ENCODE measurements at places on chromosomes 12 and 14.

DNA sequence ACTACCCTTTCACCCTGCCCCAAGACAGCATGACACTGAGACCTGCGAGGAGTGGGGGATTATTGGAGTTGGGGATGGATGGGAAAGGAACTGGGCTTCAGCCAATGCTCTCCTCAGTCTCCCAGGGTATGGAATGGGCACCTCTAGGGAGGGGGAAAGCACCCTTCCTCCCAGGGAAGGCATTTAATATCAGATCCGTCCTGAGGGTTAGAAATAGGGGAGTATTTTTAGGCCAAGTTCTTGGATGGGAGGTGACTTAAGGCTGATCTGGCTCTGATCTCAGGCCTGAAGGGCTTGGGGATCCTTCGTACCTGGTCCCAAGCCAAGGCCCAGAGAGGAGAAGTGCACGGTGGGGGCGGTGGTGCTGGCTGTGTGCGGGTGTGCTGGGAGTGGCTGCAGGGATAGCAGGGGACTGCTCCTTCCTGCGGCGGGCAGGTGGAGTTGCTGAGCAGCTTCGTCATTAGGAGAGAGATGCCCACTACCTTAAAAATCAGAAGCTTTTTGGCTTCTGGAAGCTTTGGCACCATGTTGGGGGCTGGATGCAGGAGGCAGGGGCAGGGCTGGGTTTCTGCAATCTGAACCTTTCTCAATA, 7.0 kb upstream of the CEBPE start:
- DNase-seq, result no peak

DNA sequence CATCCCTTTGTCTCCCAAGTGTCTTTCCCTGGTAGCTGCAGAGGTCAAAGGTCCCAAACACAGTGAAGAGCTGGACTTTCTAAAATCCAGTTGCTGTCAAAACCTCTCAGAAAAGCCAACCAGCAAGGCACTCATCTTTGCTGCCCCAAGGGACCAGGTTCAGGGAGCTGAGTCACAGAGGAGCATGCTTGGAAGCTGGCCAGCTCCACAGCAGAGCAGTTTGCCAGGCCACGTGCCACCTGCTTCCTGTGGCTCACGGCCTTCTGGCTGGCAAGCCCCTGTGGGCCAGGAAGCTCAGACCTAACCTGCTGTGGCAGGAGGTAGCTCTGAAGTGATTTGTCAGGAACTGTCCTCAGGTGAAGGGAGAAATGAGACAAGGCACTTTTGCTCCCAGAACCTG, 3.6 kb downstream of the ISCU start:
- DNase-seq, result peak; percentile 88

DNA sequence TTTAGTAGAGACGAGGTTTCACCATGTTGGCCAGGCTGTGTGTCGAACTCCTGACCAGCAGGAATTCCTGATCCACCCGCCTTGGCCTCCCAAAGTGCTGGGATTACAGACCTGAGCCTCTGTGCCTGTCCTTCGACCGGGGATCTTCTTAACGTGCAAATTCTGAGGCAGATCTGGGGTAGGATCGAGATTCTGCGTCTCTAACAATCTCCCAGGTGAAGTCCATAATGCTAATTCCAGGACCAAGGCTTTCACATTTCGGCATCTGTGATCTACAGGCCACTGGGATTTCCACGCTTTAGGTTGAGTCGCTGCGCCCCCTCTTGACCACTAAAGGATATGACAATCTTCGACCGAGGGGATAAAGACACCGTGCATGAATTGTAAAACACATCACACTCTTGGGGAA, 24.8 kb downstream of the FOS start:
- DNase-seq, result peak; percentile 82

DNA sequence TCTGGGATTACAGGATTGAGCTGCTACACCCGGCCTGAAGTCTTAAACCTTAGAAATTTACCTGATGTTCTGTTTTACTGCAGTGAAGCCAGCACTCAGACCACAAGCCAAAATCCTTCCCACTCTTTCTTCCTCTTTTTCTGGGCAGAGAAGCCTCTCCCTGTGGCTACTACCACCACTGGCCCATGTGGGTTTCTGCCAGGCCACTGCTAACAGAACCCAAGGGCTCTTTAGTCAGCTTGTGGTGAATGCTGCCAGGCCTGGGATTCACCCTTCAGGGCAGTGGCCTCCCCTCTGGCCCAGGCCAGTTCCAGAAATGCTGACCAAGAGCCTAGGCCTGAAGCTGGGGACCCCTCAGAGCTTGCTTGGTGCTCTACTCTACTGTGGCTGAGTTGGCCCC, 35.3 kb downstream of the GAS2L3 start:
- DNase-seq, result no peak

DNA sequence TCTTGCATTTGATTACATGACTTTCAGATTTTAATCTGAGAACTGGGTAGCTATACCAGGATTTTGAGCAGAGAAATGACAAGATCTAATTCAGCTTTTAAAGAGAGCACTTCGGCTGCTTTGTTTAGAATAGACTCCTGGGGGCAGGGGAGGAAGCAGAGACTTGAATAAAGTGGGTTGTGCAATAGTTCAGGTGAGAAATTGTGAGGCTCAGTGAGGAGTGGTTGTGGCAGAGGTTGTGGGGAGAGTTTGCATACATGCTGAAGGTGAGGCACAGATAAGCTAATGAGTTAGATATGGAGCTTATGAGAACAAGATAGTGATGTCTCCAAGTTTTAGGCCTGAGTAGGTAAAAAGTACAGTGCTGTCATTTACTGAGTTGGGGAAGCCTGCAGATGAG, 281.4 kb downstream of the FLRT2 start:
- DNase-seq, result no peak

DNA sequence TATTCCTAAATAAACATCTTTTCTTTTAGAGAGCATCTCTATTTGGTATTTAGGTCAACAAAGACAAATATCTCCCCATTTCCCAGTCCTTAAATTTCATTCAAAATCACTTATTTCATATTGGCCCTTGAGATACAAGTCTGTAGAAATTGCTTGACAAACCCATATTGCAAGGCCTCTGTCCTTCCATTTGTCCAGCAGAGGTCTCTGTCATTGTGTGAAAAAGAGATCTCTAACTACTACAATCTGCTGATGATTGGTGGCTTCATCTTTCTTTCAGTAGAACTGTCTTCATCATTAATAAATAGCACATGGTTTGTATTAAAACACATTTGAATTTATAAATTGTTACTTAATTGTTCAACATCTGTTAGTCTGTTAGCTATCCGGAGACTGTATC, 252.6 kb downstream of the ACSS3 start:
- no peak for DNase-seq

- peak; percentile 99 for DNase-seq
These were observed at the start of gene ACTR6 for GRCh38 chr12:100200463-100201181. ACTR6 (plus strand) TSS chr12:100200815; CDS start chr12:100200852, 37 bp downstream.

DNA sequence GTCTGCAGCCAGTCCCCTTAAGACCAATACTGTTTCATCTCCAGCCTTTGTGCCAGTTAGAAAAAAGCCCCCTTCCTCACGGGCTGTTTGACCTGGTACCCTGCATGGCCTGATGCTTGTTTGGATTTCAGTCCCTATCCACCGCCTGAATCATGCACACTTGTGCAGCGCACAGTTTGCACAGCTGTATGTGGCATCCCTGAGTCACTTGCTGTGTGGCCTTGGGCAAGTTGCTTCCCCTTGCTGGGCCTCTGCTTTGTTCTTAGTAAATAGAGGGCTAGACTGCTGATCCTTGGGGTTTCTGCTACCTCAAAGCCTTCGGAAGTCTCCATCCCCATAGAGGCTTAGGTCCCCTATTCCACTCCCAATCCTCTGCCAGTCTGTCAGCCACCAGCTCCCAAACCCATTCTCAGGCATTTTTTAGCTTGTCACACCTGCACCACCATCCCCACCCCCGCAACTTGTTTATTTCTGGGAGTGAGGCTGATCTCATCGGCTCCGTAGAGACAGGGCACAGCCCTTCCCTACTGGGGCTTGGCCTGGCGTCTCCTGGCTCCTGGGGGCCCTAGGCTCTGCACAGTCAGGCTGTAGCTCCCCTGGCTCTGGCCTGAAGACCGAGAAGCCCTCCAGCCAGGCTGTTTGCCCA, 8.8 kb downstream of the KRT80 start:
- no peak for DNase-seq

- DNase-seq, result no peak
These were observed 3.4 kb downstream of the GALNT16 start for GRCh38 chr14:69263364-69263763.

DNA sequence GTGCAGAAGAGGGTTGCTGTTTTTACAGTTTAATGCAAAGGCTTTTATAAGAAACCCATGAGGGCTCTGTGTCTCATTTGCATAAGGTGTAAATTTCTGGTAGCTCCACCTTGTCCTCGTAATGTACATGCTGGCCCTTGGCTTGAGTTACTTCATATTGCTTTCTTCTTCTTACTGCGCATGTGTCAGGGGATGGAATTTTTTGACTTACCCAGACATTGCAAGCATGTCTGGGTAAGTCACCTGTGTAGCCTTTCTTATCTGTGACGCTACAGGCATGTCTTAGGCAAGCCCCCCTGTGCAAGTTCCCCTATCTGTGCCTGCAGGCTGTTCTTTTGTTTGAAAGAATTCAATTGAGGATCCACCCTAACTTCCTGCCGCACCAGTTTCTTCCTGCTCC, 274.2 kb downstream of the ETNK1 start:
- DNase-seq, result no peak

- DNase-seq, result no peak
These were observed 312.4 kb upstream of the PRKD1 start for GRCh38 chr14:30240018-30240417.

- peak; percentile 75 for DNase-seq
These were observed 418 bp upstream of the MYG1 start for GRCh38 chr12:53299101-53299453.

DNA sequence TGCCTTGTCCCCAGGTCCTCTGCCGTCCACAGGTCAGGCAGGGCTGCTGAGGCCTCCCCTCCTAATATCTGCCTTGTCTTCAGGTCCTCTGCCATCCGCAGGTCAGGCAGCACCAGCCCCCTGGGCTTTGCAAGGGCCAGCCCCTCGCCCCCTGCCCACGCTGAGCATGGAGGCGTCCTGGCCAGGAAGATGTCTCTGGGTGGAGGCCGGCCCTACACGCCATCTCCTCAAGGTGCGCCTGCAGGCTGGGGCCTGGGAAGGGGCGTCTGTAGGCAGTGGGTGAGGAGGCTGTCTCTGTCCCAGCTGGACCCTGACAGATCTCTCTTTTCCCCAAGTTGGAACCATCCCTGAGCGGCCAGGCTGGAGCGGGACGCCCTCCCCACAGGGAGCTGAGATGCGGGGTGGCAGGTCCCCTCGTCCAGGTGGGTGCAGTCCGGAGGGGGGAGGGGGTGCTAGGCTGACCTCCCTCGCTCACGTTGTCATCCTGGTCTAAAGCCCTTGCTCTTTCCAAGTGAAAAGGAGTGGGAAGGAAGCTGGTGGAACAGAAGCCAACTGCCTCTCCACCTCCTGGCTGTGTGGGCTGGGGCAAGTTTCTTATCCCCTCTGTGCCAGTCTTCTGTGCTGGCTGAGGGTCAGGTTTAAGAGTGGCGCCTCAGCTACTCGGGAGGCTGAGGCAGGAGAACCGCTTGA, 13.9 kb upstream of the PUS1 start:
- no peak for DNase-seq

GRCh38 chr14:34711169-34711568, 3.2 kb downstream of the CFL2 start:
- DNase-seq, result no peak

- DNase-seq, result no peak
These were observed 45.5 kb downstream of the IL31 start for GRCh38 chr12:122128481-122128880.

GRCh38 chr14:93029911-93030508, 85.7 kb downstream of the ITPK1 start:
- no peak for DNase-seq

DNA sequence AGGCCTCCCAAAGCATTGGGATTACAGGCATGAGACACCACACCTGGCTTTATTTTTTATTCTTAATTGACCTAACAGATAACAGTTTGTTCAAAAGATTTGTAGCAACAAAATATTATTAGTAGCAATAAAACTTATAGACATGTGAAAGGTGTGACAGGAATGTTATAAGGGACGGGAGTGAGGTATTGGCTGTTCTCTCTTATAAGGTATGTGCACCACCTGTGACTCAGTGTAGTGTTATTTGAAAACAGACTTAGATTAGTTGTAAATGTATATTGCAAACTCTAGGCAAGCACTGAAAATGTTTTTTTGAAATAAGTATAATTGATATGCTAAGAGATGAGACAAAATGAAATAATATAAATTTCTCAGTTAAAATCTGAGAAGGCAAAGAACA, 57.8 kb downstream of the KLRG1 start:
- no peak for DNase-seq

GRCh38 chr14:24713404-24713803, 79.4 kb upstream of the GZMB start:
- DNase-seq, result no peak

DNA sequence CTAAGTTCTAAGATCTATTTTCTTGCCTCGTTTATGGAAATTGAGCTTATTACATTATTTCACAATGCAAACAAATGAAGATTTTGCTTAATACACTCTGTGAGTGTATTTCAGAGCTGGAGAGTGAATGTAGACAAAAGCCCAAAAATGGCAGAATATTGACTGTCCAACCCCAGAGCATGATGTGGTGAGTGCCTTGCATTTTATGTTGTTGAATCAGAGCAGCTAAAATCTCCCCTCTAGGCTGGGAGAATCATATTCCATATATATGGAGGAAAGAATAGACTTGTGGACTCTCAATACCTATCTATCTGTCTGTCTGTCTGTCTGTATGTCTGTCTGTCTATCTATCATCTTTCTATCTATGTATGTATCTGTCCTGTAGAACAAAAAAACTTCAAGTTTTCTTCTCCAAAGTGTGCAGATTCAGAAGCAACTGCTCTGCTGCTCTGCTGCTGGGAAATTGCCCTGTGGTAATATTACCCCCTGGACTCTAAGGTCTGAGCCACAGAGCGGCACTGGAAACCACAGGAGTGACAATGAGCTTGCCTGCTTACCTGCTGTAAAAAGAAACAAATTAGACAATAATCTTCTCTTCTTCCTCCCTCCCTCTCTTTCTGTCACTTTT, 209.4 kb upstream of the PRICKLE1 start:
- no peak for DNase-seq

- DNase-seq, result no peak
These were observed 794 bp upstream of the LRTM2 start for GRCh38 chr12:1819571-1819970.

DNA sequence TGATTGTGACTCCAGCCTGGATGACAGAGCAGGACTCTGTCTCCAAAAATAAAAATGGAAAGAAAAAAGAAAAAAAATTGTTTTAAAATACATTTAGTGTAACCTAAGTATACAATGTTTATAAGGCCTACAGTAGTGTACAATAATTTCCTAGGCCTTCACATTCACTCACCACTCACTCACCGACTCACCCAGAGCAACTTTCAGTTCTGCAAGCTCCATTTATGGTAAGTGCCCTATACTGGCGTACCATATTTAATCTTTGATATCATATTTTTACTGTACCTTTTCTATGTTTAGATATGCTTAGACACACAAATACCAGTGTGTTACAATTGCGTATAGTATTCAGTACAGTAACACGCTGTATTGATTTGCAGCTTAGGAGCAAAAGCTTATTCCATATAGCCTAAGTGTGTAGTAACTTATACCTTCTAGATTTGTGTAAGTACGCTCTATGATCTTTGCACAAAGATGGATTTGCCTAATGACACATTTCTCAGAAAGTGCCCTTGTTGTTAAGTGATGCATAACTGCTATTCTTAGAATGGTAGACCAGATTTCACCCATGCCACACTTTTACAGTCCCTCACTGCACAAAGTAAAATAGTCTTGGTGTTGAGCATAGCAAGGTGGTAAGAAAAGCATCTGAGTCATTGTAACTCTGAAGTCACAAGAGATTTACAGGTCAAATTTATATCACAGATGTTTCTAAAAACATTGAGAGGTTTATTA, 151.9 kb downstream of the LRRK2 start:
- DNase-seq, result no peak
